Activated gamma-delta T cell (primary cell): ENCODE measurements at places on chromosomes 1 and 21.

- DNase-seq = no peak
Measured at GRCh38 chr1:51532853-51533252, 13.8 kb upstream of the EPS15 start.

DNA sequence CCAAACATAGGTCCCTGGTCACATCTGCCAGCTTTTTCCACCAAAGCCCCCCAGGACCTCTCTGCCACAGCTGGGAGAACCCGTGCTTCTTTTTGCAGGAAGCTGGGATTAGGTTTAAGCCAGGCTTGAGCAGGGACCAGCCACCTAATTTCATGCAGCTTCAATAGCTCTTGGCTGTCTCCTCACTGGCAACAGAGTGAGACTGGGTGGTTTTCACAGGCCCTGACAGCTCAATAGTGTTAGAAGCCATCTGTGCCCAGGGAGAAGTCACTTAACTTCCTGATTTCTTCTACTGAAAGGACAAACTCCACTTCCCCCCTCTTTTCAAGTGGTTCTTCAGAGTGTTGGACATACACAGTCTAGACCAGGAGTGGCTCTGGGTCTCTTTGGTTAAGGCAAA lies 20.4 kb upstream of the SRSF4 start:
- no peak for DNase-seq

DNA sequence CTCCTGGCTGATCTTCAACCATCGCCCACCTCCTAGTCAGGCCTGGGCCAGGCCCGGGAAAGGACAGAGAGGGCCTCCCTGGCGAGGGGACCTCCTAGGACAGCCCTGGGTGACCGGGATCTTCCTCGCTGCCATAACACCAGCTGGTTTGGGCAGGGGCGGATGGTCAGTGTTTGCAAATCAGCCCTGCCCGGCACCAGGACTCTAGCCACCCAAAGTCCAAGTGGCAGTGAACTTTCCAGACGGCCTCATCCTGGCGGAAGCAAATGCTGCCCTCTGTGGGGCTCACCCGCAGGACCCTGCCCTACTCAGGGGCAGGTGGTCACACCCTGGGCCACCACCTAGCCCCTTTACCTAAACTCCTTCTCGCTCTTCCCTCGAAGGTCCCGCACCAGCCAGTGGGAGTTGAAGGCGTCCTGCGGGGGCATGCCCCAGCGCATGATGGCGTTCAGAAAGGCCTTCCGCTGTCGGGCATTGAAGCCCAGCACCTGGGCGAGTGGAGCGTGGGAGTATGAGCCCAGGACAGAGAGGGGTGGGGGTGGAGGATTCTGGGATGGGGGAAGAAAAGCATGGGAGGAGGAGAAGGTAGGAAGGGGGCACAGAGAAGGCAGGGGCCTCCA lies 55.3 kb downstream of the CHD5 start:
- DNase-seq = no peak

- peak; percentile 55 for DNase-seq
Measured at GRCh38 chr1:15411593-15412137, 2.0 kb downstream of the EFHD2 start.

DNA sequence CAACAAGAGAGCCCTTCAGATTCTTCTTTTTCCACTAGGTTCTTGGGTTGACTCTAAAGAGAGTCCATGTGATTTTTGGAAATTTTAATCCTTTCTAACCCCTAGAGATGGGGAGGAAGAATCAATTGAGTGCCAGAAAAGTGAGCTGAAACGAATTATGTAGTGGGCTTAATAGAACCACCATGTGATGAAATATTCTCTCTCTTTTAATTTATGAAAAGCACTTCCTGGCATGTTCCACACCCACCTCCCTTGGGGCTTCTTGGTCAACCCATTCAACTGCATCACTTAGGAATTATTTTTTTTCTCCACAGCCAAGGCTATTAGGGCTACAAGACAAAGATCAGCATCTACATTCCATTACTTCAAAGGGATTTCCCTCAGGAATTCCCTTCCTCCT lies 79.6 kb downstream of the ZC3H11B start:
- no peak for DNase-seq

GRCh38 chr1:11676386-11677103 lies 4.4 kb downstream of the MAD2L2 start:
- no peak for DNase-seq

DNA sequence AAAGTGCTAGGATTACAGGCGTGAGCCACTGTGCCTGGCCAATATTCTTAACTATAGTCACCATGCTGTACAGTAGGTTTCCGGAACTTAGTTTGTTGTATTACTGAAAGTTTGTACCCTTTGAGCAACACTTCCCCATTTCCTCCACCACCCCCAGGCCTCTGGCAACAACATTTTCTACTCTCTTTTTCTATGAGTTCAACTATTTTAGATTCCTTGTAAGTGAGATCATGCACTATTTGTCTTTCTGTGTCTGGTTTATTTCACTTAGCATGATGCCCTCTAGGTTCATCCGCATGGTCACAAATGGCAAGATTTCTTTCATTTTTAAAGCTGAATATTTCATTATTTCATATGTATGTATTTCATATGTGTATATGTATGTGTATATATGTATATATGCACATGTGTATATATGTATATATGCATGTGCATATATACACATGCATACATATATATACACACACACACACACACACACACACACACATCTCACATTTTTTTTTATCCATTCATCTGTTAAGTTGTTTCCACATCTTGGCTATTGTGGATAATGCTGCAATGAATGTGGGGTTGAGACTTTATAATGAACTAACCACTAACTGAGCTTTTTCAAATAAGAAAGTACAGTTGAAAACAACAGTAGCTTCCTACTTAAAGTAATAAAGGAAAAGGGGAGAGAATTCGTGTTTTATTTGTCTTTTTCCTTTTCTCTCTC lies 256.8 kb upstream of the C1orf105 start:
- DNase-seq = no peak

DNA sequence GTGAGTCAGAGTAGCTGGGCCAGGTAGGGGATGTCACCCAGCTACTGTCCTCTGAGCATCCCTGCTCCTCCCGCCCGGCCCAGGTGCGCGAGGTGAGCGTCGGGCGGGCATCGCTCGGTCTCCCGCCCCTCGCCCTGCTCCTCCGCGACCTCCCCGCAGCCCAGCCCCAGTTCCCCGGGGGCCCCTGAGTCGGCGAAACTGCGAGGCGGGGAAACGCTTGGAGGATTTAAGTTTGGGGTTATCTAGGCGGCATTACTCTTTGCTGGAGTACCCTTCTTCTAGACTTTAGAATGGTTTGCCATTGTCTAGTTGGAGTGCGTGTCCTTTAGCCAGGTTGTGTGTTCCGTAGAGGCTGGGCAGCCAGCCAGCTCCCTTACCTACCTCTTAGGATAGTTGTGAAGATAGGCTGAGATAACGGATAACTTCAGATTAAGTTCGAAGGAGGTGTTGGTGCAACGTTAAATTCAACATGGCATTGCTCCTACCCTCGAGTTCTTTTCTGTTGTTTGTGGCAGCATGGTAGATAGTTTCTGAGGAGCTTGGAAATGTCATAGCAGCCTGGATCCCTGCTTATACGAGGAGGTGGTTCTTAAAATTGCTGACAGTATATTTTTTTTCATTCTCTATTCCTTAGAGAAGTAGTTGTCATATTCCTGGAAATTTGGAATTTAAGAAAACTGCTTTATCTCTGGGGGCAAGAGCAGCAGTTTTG lies 697 bp downstream of the AGO3 start:
- no peak for DNase-seq

- DNase-seq = no peak
Measured at GRCh38 chr1:212648431-212648830, 39.9 kb downstream of the ATF3 start.

GRCh38 chr1:70718086-70718630 lies 307.1 kb downstream of the CTH start:
- no peak for DNase-seq

DNA sequence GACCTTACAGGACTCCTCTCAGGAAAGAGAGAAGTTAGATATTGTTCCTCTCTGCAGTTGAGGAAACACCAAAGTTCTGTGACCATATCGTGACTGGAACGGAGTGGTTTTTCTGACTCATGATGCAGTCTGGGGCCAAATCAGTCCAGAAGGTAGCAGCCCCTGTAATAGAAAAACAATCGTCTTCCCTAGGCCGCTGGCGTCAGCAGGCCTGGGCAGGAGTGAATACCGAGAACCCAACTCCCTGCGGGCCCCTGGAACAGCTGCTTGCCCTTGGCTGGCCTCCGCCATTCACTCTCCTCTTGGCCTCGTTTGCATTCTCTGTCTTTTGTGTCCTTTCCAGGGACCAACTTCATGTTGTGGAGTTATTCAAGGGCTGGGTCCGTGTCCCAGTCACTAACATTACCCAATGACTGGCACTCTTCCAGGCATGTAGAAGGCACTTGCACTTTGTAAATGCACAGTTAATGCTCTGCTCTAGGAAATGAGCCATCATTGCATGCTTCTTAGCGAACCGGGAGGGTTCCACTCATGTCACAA lies 10.9 kb upstream of the CD101 start:
- DNase-seq = no peak

GRCh38 chr21:15534450-15534886 lies 195.3 kb upstream of the USP25 start:
- no peak for DNase-seq

GRCh38 chr1:10515976-10516750 lies 41.4 kb downstream of the PEX14 start:
- DNase-seq = no peak

- DNase-seq = no peak
Measured at GRCh38 chr1:95084317-95085176, 11.8 kb upstream of the ALG14 start.

DNA sequence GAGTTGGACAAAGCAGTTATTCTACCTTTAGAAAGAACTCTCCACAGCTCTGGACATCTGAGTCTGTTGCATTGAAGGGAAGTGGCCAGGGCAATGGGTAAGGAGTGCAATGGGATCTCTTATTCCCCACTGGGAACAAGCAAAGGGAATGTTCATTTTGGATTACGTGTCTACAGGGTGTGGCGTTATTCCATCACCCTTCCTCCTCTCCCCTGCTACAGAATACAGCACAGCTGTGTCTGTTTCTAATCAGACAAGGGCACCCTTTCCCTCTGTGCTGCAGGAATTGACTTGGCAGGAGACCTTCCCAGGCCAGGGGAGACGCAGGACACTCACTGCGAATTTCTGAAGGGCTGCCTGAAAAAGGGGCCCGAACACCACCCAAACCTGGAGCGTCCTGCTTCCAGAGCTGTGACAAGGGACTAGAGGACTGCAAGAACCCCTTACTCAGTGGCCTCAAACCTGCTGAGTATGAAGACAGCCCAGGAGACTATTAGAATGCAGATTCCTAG lies 163.6 kb upstream of the RAB4A start:
- no peak for DNase-seq

GRCh38 chr1:225207791-225208190 lies 220.0 kb downstream of the LBR start:
- no peak for DNase-seq

- DNase-seq = no peak
Measured at GRCh38 chr21:25637851-25638659, 1.0 kb upstream of the JAM2 start.
